ENCODE measurements at places on chromosomes 2 and 18.

DNA sequence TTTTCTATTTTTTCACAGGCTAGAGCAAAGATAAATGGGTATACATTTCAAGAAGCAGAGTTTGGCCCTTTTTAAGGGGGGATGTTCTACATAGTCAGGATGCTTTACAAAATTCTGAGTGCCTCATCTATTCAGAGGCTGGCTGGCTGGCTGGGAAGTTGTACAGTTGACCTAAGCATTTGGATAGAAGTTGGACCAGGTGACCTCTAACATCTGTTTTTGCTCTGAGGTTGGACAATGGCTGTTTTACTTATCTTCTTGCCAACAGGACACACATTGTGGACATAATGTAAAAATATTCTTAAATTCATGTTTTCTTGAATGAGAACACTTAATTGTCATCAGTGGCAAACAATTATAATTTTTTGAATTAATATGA lies 205.4 kb downstream of the PTPRM start:
- no peak for DNase-seq

- no peak for DNase-seq
Measured at GRCh38 chr2:64919261-64919660, 69.9 kb upstream of the SLC1A4 start.

- DNase-seq = no peak
Measured at GRCh38 chr18:53033128-53033527, 693.1 kb downstream of the DCC start.

GRCh38 chr2:221216636-221217035 lies 355.5 kb downstream of the EPHA4 start:
- DNase-seq = no peak

- no peak for DNase-seq
Measured at GRCh38 chr2:102276549-102277201, 34.7 kb upstream of the IL1RL1 start.

GRCh38 chr2:39059366-39059952 lies 61.4 kb downstream of the SOS1 start:
- DNase-seq = no peak

DNA sequence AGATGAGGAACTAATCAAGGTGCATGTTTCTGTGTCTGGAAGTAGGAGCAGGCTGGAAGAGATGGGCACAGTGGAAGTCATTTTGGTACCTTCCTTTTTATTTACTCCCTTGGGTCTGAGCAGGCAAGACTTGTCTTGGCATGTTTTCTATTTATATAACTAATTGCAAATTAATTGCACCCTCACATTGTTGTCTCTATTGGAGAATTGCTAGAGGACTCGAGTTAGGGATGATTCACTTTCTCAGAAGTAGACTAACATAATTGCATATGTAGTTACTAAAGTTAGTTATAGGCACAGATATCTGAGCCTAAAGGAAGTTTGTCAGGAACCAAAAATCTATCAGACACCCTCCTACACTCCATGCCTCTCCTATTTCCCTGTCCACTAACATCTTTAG lies 92.8 kb upstream of the NRP2 start:
- DNase-seq = no peak

DNA sequence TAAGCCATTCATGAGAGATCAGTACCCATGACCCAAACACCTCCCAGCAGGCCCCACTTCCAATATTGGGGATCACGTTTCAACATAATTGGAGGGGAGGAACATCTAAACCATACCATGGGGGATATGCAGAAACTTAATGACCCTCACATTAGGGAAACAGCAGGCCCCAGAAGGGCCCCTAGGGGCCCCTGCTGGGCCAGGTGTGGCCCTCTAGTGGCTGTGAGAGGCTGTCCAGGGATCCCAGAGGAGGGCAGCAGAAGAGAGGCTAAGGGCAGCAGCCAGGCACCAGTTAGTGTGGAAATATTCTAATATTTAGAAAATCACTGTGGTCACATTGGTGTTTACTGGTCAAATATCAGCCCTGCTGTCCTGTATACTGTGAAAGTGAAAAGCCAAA lies 49.3 kb upstream of the ANKRD44 start:
- DNase-seq = no peak

GRCh38 chr18:74171910-74172606 lies 23.7 kb downstream of the TIMM21 start:
- DNase-seq = no peak

DNA sequence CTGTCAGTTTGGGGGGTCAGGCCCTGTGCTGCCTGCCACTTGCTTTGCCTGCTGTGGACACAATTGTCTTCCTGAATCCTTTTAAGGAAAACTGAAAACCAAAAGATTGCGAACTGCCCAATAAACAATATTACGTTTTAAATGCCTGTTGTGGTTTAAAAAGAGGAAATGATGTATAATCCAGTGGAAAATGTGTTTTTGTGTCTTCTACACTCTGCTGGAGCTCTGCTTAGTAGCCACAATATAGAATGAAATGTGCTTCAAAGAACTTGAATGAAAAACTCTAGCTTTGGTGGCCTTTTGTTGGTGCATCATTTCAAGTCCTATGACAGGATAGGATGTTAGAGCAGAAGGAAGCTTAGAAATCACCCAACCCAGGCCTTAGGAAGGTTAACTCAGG lies 23.2 kb upstream of the CABYR start:
- DNase-seq = no peak

DNA sequence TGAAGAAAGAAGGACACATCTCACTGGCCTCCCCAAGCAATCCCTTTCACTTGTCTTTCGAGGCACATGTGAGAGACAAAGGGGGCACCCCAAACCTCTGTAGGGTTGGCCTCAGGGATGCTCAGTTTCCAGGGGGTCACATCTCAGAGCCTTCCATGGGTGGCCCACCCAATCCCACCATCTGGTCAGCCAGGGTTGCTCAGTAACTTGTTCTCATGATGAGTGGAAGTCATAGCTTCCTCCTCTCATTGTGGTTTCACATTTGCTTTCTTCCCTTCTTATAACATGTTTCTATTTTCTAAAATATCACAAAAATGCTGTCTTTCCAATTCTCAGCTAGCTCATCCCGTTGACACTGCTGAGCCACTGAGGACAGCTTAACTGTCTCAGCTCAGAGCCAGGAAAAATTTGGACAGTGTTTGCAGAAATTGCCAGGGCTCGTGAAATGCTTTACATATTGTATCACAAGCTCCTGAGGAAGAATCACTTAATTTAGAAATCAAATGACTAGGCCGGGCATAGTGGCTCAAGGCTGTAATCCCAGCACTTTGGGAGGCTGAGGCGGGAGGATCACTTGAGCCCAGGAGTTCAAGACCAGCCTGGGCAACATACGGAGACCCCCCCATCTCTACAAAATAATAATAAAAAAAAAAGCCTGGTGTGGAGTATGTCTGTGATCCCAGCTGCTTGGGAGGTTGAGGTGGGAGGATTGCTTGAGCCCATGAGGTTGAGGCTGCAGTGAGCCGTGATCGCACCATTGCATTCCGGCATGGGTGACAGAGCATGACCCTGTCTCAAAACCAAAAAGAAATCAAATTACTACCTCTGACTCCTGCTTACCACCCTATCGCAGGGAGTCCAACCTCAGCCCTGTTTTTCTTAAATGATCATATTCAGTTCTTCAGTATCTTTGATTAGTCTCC lies 129.3 kb downstream of the PRKCE start:
- DNase-seq = no peak

DNA sequence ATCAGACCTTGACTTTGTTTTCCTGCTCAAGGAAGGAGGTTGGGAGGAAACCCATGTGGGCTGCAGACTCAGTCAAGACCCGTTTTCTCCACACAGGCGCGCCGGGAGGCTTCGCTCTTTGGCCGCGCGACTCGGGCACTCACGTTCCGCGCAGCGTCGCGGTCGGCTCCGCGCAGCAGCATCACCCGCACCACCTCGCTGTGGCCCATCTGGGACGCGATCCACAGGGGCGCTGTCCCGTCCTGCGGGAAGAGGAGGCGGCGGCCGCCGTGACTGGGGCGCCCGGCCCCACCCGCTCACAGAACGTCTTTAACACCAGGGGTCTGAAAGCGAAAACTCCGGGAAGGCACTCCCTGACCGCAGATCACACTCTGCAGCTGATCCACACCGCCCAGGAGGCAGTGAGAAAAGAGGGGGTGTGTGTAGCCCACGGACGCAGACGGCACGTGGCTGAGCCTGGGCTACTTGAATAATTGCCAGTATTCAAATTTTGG lies 33.1 kb upstream of the NPC1 start:
- DNase-seq = no peak

GRCh38 chr2:195410074-195410671 lies 246.9 kb upstream of the SLC39A10 start:
- DNase-seq = no peak

DNA sequence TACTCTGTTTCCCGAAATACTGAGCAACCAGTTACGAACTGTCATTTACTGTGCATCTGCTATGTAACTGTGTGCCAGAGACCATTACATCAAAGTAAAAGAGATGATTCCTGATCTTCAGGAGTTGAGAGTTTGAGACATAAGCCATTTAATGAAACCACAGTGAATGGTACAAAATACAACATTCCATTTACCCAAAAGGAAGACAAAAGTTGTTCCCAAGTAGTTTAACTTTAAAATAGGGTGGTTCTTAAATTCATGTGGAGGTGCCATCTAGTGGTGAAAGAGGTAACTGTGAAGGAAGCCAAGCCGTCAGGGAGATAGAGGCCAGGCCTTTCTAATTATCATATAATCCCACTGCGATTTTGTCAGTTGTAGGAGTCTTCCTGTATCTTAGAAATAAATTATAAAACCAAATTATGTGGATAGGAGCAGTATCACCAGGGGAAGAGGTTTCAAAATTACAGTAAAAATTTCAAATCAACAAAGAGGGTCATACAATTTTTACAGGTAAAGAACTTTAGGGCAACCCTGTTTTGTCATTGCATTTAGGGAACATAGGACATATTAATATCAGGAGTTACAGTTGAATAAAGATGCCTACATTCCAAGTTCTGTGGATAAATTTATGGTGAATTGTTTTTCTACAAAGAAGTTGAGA lies 67.7 kb downstream of the EPAS1 start:
- no peak for DNase-seq

- no peak for DNase-seq
Measured at GRCh38 chr2:139031722-139032121, 251.5 kb upstream of the NXPH2 start.

DNA sequence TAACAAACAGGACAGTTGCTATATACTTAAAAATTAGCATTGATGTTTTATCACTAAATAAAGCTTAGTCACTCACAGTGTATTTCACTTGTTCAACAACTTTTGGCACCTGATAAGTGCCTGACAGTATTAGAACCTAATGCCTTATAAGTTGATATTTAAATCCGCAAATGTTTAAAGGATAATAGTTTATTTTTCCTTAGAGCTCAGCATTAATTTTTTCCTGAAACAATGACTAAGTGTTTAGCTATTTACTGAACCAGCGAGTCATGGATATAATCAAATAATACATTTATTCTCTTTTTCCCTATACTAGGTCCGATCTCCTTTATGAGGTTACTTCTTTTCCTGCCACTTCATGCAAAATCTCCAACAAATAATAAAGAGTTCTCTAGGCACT lies 146.0 kb upstream of the PGAP1 start:
- no peak for DNase-seq

DNA sequence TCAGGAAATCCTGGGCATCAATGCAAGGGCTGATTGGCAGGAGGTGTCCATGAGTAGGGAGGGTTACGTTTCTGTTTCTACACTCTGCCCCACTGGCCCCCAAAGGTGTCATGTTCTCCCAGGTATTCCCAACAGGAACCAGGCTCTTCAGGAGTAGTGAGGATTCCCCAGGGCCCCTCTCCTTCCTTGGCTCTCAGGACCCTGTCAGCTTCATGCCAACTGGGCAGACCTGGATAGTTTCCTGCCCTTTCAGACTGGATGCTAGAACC lies 480.6 kb upstream of the HS6ST1 start:
- DNase-seq = no peak

DNA sequence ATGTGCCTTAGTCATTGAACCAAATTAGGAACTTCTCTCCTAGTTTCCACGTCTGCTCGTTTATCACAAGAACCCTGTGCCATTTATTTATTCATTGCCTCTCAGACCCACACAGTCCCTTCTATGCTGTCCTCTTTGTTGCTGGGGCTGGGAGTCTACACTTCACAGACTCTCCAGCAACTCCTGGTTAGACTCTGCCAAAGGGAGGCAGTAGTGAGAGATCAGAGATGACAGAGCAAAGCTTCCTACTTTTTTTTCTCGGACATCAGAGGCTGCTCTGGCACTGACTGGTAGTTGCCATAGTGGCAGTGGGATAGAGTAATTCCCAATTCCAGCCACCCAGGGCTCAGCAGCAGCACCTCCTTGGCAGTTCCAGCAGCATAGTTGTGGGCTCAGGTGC lies 277.5 kb downstream of the BCL11A start:
- DNase-seq = no peak

DNA sequence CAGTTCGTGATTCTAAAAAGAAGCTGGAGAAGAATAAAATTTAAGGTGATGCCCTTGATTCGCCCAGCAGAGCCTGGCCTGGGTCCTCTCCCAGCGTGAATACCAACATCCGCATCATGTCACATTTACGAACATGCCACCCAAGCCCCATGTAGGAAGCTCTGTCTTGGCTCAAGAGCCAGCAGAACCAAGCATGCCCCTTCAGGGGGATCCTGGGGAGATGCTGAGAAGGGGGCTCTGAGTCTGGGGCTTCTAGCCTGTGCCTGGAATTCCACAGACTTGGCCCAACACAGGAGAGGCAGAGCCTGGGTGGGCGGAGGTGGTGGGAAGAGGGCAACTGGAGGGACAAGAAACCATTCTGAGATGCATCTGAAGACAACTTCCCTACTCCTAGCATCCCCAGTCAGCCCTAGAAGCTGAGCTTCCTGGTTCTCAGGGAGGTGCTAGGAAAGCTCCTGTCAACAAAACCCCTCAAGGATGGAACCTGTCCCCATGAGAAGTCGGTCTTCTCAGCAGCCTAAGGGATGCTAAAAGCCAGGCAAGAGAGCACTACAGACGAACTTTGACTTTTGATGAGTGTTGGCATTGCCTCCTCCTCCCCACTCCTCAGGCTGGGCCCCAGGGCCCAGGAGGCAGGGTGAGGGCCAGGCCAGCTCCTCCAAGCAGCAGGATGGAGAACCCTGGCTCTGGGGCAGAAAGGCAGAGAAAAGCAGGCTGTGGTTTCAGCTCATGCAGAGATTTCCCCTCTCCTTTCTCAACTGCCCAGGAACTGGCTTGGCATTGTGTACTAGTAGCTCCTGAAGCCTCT lies 57.9 kb downstream of the POLR1A start:
- peak; percentile 50 for DNase-seq

DNA sequence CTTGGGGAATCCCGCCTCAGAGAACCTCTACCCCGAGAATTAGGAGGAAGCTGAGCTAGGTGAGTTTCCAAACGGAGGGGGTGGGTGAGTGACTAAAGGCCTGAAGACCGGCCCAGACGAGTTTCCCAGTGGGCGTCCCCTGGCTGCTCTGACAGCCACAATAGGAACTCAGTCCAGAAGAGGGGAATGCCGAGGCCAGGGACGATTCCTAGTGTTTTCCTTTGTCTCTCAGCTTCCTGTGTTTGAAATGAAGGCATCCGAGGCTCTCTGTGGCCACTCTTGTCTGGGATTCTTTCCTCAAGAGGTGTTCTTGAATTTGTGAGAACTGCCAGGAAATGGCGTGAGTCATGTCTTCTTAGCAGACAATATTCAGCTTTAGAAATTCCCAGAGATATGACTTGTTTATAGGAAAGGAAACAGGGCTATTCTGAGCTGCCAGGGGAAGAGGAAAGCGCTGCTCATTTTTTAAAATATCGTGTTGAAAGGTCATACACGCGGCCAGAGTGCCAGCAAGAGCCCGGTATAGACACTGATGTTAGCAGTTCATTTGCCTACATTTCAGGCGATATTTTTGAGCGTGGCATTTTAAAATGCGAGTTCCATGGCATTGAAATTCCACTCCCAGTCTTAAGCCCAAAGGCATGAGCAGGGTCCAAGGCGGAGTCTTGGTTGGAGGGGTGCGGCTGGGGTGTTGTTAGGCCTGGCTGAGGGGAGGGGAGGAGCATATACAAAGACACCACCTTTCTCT lies 169.1 kb upstream of the KLF7 start:
- peak; percentile 89 for DNase-seq

All from cardiac septum (tissue), 1 donor.